ENCODE measurements at places on chromosomes 12 and 14. TPM values are rescaled to one million over a fixed set of nuclear protein-coding genes. Genes with fewer than 3 reads are reported as not detected.

The MUCL1 gene
- total RNA-seq: not detected

The KLRC1 gene
- not detected for total RNA-seq

The KRT79 gene
- not detected for total RNA-seq

The RAD51B gene
- total RNA-seq: 22.4 TPM

The OASL gene
- 1.2 TPM for total RNA-seq

The PTCSC3 gene
- total RNA-seq: not detected

- H3K36me3 ChIP-seq: no peaks in the 10 kb centered on the region
- no peaks in the 10 kb centered on the region for H3K4me1 ChIP-seq
- H3K27ac ChIP-seq: no peak overlapping the region
- no peak for DNase-seq
- H3K4me3 ChIP-seq: no peak overlapping the region
Observed at GRCh38 chr14:93549595-93549994, 118.9 kb downstream of the UNC79 start.

DNA sequence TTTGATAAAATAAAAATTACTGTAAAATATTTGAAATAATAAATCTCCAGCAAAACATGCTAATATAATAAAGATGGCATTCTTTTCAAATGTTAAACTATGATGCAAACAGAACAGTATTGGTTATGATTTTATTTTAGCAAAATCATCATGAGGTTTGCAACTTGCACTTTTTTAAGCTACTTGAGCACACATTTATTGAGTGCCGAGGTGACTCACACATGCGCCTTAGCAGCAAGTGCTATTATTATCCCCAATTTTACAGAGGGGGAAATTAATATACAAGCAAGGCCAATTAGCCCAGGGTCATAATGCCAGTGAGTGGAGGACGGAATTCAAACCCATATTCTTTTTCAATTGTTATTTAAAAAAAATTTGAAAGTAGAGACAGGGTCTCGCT lies 7.3 kb downstream of the DYRK4 start:
- H3K27ac ChIP-seq: no peak overlapping the region
- H3K4me1 ChIP-seq: no peaks in the 10 kb centered on the region
- H3K27me3 ChIP-seq: no peaks in the 10 kb centered on the region
- H3K36me3 ChIP-seq: no peaks in the 10 kb centered on the region
- H3K4me3 ChIP-seq: no peak overlapping the region
- DNase-seq: no peak

GRCh38 chr12:98238515-98239130 lies 276.8 kb upstream of the TMPO start:
- H3K27me3 ChIP-seq: no peaks in the 10 kb centered on the region
- H3K27ac ChIP-seq: no peak overlapping the region
- no peak for DNase-seq
- H3K4me3 ChIP-seq: no peak overlapping the region
- H3K36me3 ChIP-seq: no peaks in the 10 kb centered on the region
- no peaks in the 10 kb centered on the region for H3K4me1 ChIP-seq

DNA sequence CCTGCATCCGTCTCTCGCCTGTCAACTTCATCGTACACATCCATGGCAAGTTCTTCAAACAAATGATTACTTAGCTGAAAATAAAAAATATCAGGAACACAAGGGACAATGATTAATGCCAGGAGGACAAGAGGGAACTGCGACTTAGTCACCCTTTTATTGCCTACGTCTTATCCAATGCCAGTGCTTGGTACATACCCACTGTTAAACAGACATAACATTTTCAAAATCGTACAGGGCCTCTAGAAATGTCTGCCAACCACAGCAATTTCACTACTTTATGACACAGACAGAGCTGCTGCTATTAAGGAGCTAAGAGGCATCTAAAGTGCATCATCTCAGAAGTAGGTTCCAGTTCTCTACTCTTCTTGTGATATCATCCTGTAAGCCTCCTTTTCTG lies 34.6 kb downstream of the GIT2 start:
- H3K27me3 ChIP-seq: no peaks in the 10 kb centered on the region
- H3K27ac ChIP-seq: peak overlapping the region; percentile 95
- peaks cover 30% of the 10 kb centered on the region for H3K4me1 ChIP-seq
- DNase-seq: peak; percentile 32
- peaks cover 47% of the 10 kb centered on the region for H3K36me3 ChIP-seq

DNA sequence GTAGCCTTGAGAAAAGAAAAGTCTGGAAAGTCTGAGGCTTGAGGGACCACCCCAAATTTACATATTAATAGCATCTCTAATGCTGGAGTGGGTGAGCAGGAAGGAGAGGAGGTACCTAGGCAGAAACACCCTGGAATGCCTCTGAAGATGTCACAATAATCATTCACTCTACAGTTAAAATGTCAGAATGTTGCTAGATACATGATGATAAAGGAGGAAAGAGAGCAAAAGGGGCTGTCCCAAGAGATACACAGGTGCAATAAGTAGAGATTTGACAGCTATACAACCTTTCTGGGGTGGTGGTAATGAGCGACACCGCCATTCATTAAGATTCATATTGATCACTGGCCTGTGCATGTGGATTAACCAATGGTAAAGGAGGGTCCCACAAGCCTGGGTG lies 540.5 kb upstream of the FBXO33 start:
- no peak for DNase-seq
- no peaks in the 10 kb centered on the region for H3K27me3 ChIP-seq
- no peak overlapping the region for H3K4me3 ChIP-seq
- H3K36me3 ChIP-seq: no peaks in the 10 kb centered on the region
- no peaks in the 10 kb centered on the region for H3K4me1 ChIP-seq

DNA sequence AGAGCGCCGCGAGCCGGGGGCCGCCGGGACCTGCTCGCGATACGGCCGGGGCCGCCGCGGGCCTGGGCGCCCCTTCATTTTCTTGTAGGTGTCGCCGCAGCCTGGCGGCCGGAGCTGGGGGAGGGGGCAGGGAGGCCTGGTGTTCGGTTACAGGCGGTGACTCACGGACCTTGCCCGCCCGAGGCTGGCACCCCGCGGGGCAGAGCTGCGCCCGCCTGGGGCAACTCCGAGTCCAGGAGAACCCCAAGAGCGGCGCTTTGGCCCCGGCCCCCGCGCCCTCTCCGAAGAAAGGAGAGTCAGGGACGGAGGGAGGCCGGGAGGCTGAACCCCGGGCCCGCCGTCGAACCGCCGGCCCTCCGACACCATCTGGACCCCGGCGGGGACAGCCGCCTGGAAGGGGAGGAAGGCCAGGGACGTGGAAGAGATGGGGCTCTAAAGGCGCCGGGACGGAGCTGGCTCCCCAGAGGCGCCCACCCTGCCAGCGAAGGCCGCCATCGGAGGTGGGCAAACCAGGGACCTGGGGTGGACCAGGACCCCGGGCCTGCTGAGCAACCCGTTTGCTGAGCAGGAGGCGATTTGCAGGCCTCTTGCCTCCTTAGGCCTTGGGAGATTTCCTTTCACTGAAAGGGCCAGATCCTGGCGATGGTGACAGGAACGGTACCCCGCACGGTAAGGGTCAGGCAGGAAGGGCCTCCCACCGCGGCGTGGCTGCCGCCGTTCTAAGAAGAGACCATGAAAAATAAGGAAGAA lies 843 bp upstream of the NUAK1 start:
- no peaks in the 10 kb centered on the region for H3K27me3 ChIP-seq
- peak; percentile 95 for DNase-seq
- H3K4me3 ChIP-seq: peak overlapping the region; percentile 83

- H3K36me3 ChIP-seq: no peaks in the 10 kb centered on the region
- H3K27me3 ChIP-seq: peaks cover 3% of the 10 kb centered on the region
- no peak overlapping the region for H3K27ac ChIP-seq
- no peak for DNase-seq
- no peak overlapping the region for H3K4me3 ChIP-seq
Observed at GRCh38 chr12:45572114-45572513, 157.4 kb upstream of the ARID2 start.

DNA sequence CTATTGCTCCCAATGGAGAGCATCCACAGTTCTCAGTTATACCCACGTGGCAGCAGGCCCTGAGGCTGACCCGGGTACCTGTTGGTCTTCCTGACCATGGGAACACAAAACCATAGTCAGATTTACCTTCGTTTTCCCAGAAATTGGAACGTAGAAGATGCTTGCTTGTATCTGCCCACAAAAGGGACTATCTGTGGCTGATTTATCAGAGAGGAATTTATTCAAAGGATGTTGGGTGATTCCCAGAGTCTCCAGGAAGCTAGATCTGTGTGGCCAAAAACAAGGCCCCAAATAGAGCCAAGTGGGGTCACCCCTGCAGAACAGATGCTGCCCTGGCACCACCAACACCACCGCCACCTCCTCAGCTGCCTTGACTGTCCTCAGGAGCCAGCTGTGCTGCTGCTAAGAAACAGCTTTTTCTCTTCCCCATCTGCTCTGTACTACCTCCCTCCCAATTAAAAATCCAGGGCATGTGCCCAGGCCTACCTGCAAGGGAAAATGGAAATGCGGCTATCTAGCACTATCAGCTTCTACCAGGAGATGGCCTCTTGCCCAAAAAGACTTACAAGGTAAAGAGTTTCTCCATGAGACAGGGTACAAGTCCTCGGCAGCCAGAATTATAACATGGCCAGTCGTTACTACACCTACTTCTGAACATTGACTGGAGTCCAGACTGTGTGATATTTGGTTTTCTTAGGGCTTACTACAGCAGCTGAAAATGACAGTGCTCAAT lies 128.6 kb upstream of the PLEKHG7 start:
- no peak overlapping the region for H3K4me3 ChIP-seq
- H3K27me3 ChIP-seq: no peaks in the 10 kb centered on the region
- no peak overlapping the region for H3K27ac ChIP-seq
- DNase-seq: no peak
- H3K36me3 ChIP-seq: no peaks in the 10 kb centered on the region
- peaks cover 11% of the 10 kb centered on the region for H3K4me1 ChIP-seq

- DNase-seq: peak; percentile 73
- no peaks in the 10 kb centered on the region for H3K36me3 ChIP-seq
Observed at GRCh38 chr14:95301527-95302187, 18.1 kb downstream of the CLMN start.

DNA sequence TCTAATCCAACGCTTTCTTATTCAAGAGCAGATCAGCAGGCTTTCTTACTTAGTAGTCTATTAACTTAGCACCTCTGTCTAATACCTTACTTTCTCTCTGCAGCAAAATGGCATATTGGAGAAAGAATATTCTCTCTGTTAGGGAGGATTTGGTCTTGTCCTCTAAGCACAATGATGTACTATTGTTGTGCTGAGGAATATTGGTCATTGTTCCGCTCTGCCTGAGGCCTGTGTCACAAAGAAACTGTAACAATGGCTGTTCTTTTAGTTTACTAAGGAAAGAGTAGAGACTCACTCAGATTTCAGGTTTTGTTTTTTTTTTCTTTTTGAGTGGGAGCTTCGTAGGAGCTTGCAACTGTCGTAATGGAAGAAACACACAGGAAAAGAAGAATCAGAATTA lies 1358.8 kb downstream of the LRFN5 start:
- H3K27me3 ChIP-seq: no peaks in the 10 kb centered on the region
- H3K4me3 ChIP-seq: no peak overlapping the region
- no peaks in the 10 kb centered on the region for H3K4me1 ChIP-seq
- no peaks in the 10 kb centered on the region for H3K36me3 ChIP-seq
- H3K27ac ChIP-seq: no peak overlapping the region

GRCh38 chr12:9867531-9867930 lies 1.6 kb downstream of the CLEC2B start:
- no peak overlapping the region for H3K27ac ChIP-seq
- no peak for DNase-seq

GRCh38 chr14:45125754-45126153 lies 8.5 kb downstream of the FKBP3 start:
- no peak for DNase-seq
- no peaks in the 10 kb centered on the region for H3K27me3 ChIP-seq
- no peak overlapping the region for H3K27ac ChIP-seq
- H3K4me1 ChIP-seq: no peaks in the 10 kb centered on the region
- H3K4me3 ChIP-seq: no peak overlapping the region

DNA sequence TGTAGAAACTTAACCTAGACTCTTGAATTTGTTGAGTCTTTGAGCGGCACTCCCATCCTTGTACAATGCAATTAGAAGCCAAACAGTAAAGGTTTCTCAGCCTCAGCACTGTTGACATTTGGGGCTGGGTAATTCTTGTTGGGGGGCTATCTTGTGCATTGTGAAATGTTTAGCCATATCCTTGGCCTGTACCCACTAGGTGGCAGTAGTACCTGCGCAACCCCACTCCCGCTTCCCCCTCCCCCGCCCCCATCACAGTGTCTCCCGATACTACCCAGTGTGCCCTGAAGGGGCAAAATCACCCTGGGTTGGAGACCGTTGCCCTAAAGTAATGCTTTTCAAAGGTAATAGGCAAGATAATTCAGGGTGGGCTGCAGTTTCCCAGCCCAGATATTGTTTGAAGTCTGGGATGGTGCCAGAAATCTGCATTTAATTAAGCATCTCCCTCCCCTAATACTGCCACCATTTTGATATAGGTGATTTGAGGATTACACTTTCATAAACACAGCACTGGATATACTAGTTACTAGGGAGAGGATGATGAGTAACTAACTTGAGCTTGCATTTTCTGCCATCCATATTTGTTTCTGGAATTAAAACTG lies 1.8 kb downstream of the COX6A1 start:
- peak; percentile 89 for DNase-seq
- H3K27me3 ChIP-seq: no peaks in the 10 kb centered on the region
- H3K4me1 ChIP-seq: peaks cover 14% of the 10 kb centered on the region
- H3K27ac ChIP-seq: no peak overlapping the region
- H3K36me3 ChIP-seq: peaks cover 35% of the 10 kb centered on the region

- no peak for DNase-seq
- no peak overlapping the region for H3K4me3 ChIP-seq
- no peaks in the 10 kb centered on the region for H3K27me3 ChIP-seq
- H3K36me3 ChIP-seq: no peaks in the 10 kb centered on the region
- no peaks in the 10 kb centered on the region for H3K4me1 ChIP-seq
- H3K27ac ChIP-seq: no peak overlapping the region
Observed at GRCh38 chr12:131459773-131460365, 251.0 kb upstream of the SFSWAP start.

DNA sequence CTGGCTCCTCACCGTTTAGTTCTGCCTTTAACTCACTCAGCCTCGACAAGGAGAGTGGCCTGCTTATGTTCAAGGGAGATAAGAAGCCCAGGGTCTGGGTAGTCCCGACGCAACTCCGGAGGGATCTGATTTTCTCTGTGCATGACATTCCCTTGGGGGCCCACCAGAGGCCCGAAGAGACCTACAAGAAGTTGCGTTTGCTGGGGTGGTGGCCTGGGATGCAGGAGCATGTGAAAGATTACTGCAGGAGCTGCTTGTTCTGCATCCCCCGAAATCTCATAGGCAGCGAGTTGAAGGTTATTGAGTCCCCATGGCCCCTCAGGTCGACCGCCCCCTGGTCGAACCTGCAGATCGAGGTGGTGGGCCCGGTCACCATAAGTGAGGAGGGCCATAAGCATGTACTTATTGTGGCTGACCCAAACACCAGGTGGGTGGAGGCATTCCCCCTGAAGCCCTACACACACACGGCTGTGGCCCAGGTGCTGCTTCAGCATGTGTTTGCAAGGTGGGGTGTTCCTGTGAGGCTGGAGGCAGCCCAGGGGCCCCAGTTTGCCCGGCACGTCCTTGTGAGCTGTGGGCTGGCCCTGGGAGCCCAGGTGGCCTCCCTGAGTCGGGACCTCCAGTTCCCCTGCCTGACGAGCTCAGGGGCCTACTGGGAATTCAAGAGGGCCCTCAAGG lies 13.1 kb downstream of the CBLN3 start:
- H3K4me1 ChIP-seq: peaks cover 9% of the 10 kb centered on the region
